ENCODE measurements at places on chromosomes 3 and 15.

GRCh38 chr3:125382298-125382697 is 7.2 kb upstream of the ZNF148 start:
- no peak for DNase-seq

- DNase-seq, result peak; percentile 24
These were observed 54.0 kb downstream of the B3GNT5 start for GRCh38 chr3:183306798-183307671.

- no peak for DNase-seq
These were observed 43.0 kb downstream of the FLNB start for GRCh38 chr3:58051196-58051595.

DNA sequence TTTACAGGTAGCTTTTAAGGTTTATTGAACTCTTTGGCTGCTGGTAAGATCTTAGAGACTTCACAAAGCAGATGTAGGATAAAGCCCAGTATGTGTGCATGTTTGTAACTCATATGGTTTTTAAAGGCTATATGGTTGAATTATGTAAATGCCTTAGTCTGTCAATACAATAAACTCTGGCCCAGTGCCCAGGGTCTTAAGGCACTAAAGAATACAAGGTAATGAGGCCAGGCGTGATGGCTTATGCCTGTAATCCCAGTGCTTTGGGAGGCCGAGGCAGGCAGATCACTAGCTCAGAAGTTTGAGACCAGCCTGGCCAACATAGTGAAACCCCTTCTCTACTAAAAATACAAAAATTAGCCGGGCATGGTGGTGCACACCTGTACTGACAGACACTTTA is 170.3 kb upstream of the CGNL1 start:
- DNase-seq, result no peak

DNA sequence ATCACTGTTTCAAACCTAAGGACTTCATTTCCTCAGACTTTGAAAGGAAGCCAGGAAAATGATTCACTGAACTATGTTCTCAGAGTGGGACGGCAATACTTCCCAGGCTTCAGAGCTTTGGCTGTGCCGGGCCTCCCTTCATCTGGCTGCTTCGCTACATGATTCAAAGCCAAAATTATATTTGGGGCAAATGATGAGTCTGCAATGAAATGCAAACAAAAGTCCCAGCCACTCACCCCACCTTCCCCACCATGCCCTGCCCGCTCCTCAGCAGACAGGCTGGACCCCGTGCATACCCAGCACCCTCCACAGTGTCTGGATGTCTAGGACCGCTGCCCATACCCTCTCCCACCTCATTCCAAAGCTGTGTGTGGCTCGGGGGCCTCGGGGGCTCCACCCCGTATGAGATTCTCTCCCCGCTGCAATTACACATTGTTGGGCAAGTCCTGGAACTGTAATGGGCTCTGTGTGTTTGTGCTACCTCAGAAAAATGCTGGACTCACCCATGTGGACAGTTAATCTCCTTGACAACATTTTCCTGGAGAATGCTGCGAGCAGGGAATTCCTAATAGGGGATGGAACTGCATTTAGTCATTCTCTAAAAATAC is 32.2 kb downstream of the ATP10A start:
- DNase-seq, result no peak

- DNase-seq, result no peak
These were observed 462 bp downstream of the IGDCC3 start for GRCh38 chr15:65377105-65377975.

DNA sequence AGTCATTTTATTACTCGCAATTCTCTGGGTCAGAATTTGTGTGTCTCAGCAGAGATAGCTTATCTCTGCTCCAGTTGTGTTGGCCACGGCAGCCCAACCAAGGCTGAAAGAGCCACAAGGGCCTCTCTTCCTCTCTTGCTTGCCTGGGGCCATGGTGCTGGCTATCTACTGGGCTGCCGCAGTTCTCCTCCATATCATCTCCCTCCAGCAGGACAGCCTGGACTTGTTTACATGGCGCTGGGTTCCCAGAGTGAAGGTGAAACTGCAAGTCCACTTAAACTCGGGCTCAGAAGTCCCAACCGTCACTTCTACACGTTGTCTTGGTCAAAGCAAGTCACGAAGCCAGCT is 134.8 kb downstream of the UACA start:
- DNase-seq, result no peak

- DNase-seq, result no peak
These were observed 42.5 kb downstream of the LPP start for GRCh38 chr3:188196232-188196990.

DNA sequence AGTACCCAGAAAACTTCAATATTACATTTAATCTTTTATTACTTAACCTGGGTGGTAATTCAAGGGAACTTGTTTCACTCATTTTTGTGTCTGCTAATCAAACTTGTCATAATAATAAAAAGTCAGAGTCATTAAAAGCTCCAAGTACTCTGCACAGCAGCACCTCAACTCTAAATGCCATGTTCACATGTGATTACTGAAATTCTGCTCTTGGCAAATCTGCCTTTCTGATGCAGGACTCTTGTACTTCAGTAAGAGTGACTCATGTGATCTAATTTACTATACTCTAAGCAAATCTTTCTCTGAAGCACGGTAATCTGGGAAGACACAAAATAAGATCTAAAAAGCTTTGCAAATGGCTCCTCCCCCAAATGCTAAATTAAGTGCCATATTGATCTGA is 6.4 kb downstream of the ROBO1 start:
- DNase-seq, result no peak

DNA sequence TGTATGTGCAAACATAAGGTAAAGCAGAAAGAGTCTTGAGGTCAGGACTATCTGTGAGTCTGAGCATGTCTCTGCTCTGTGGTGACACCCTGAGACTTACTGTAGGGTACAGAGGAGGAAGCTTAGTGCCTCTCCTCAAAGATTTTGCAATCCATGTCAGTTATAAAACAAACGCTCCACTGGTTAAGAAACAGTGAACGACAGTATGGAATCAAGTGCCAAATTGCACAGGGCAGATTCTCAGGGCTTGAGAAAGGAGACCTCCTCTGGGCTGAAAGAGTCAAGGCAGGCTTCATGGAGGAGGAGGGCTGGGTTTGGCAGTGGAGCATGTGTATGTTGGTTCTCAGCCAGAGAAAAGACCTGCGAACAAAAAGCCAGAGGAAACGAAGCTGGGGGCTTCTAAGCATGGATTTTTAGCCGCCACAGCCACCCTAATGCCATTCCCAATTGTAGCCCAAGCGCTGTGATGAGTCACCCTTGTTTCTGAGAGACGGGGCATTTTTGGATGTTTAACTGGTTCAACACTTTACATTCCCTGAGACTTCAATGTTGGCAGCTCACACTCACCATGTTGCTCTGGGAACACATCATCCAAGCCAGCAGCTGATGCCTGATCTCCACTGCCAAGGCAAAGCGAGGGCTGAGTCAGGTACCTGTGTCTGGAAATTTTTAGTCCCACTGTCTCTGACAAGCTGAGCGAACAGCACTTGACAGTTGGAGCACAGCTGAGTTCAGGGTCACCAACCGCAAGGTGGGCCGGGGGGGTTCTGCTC is 3.4 kb upstream of the DGKG start:
- DNase-seq, result no peak

- DNase-seq, result no peak
These were observed 42.0 kb downstream of the WWTR1 start for GRCh38 chr3:149615731-149616221.

GRCh38 chr3:14280326-14280725 is 101.7 kb downstream of the LSM3 start:
- no peak for DNase-seq

GRCh38 chr15:70853318-70853972 is 512 bp downstream of the LARP6 start:
- DNase-seq, result no peak

- no peak for DNase-seq
These were observed 97.2 kb upstream of the TSPAN3 start for GRCh38 chr15:77168141-77168540.

GRCh38 chr3:155639462-155640055 is 105.3 kb downstream of the PLCH1 start:
- no peak for DNase-seq

- no peak for DNase-seq
These were observed 50.4 kb downstream of the FLNB start for GRCh38 chr3:58058361-58059263.

DNA sequence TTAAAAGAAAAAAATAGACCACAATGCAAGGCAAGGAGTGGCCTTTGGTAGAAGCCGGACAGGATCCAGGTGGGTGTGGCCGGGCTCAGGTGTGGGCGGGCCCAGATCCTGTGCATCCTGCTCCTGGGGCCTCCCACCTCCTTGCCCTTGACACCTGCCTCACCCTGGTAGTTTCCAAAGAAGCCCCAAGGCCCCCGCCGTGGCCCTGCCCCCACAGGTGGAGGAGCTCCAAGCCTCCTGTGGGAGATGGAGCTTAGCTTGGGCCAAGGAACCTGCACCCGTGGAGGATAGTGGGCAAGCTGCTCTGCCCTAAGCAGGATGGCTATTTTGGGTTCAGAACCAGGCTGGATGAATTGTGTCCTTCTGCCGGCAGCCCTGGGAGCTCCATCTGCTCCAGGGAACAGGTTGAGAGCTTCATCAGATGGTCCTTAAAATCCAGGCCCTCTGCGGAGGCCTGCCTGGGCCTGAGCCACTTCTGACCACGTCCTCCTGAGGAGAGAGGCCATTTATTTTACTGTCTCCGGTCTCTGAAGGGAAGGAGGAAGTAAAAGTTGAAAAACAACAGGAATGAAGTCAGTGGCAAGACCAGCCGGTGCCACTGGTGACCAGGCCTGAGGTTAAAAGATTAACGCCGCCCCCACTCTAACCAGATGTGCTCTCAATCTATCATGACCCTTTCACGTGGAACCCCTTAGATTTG is 53.9 kb upstream of the KLF13 start:
- no peak for DNase-seq

DNA sequence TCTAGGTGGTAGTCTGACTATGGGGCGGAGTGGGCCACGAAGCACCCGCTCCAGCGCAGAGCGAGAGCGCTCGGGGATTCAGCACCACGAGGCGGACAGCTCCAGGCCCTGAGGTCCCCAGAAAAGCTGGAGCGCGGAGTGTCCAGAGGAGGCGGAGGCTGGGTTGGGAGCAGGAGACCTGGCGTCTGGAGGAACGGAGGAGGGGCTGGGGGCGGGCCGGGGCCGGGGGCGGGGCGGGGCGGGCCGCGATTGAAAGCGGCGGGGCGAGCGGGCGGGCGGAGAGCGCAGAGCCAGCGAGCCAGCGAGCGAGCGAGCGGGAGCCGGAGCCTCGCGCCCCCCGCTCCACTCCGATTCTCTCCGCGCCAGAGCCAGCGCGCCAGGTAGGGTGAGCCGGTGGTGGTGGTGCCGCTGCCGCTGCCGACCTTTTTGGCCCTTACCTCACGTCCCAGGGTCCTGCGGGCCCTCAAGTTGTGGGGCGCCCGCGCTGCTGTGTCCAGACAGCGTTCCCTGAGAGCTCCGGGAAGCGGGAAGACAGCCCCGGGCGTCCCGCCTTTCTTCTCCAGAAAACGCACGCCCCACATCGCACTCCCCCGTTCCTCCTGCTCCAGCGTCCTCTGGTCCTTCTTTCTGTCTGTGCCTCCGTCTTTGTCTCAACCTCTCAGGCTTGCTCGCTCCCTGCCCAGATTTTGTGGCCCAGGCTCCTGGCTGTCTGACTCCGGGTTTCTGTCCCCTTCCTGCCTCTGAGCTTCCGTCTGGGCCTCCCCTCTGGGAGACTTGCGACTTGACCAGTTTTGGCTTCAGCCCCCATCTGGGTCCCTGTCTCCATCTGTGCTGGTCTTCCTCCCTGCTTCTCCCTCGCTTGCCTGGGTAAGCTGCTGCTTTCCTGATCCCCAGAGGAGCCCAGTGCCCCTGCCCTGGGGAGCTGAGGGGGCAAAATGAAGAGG is at the start of gene GRM2:
Gene GRM2, plus strand, starts transcription at position 281 of the 944 bp plus-strand sequence. CDS start 1,916 bp downstream, outside the sequence.
- DNase-seq, result peak; percentile 30

DNA sequence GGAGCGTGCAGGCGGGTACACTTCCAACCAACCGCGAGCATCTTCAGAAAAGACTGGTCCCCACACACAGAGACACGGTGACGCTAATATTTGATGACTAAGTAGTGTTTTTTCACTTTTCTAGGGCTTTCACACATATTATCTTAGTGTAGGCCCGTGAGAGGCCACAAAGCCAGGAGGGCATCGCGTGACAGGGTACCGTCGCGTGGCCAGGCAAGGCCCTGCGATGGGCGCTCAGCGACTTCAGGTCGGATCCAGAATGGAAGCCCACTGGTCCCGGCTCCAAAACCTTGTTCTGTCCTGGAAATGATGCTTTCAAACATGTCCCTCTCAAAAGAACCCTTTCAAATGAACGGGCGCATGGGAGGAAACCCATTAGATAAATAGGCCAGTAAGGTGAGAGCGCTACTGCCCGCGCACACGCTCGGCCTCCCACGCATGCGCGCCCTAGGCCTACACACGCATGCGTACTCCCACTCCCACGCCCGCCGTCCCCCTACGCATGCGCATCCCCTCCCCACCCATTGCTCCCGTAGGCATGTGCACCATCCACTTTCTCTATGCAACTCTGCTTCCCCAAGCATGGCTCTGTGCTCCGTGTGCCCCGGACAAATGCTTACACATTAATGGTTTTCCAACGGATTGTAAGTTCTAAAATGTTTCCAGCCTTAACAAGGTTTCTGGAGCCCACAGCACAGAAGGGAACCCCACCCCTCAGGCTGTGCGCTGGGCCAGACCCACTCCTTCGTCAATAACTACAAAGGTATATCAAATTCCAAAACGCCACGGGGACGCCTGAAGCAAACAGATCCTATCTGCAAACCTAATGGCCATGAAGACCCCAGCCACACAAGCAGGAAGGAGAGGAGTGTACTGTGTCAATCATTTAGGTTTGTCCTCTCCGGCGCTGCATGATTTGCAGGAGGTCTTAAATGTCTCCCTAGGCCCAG is 72.1 kb downstream of the OCA2 start:
- no peak for DNase-seq

GRCh38 chr3:39178553-39178952 is 13.8 kb downstream of the XIRP1 start:
- no peak for DNase-seq

- DNase-seq, result peak; percentile 20
These were observed 58.7 kb upstream of the MYRIP start for GRCh38 chr3:39750712-39751111.

DNA sequence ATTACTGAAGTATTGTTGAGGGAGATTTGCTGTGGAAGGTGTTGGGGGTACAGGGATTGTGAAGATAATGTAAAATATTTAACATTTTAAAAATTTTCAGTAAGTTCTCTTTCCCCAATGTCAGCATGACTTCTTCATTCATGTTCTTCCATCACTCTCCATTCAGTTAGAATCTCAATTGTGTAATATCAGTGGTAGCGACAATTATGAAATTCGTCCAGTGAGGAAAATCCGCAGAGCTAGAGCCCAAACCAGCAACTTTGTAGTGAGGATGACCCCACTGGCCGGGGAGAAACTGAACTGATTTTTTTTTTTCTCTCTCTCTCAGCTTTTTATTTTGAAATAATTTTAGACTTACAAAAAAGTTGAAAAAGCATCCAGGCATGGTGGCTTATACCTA is 171.7 kb downstream of the PGPEP1L start:
- DNase-seq, result no peak

- no peak for DNase-seq
These were observed 4.9 kb upstream of the RPN1 start for GRCh38 chr3:128655531-128655930.

DNA sequence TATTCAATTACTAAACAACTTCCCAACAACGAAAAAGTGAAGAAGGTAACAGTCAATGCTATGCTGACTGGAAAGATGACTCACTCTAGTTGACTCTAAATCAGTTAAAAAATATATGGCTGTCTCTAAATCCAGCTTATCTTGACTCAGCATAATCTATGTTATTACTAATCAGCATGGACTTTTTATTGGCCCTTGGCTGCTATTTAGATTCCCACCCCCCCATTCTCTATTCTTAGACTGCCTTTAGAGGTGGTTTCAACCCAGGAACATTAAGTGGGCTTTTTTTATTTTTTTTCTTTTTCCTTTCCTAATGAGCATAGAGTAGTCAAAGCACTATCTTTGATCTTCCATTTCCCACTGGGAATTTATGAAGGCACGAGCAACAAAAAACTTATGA is 1.9 kb downstream of the PCOLCE2 start:
- DNase-seq, result no peak

Data from germinal center (tissue), 1 donor.